ENCODE measurements at places on chromosomes 2 and 18.

DNA sequence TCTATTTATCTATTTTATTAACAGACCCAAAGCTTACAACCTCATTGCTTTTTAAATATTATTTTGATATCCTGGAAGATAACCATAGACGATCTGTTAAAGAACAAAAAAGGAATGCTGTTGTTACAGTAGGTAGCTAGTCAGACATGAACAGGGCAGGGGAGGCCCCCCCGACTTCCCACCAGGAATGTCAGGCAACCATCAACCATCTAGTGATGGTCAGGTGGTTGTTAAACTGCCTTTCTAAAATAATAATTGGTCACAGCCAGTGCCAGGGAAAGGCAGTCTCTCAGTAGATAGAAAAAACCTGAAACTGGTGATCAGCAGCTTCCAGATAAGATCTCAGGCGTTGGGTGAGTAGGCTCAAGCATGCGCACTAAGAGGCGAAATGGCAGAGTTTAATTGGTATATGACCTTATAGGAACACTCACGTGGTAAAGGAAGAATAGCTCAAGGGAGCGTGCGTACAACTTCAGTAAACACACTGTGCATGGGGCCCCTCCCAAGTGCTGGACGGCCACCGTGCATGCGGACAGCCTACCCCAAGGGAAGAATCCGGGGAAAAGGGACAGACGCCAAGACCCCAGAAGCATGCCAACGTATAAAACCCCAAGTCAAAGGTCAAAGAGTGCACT, 32.5 kb upstream of the CCL20 start:
- no peak for DNase-seq

DNA sequence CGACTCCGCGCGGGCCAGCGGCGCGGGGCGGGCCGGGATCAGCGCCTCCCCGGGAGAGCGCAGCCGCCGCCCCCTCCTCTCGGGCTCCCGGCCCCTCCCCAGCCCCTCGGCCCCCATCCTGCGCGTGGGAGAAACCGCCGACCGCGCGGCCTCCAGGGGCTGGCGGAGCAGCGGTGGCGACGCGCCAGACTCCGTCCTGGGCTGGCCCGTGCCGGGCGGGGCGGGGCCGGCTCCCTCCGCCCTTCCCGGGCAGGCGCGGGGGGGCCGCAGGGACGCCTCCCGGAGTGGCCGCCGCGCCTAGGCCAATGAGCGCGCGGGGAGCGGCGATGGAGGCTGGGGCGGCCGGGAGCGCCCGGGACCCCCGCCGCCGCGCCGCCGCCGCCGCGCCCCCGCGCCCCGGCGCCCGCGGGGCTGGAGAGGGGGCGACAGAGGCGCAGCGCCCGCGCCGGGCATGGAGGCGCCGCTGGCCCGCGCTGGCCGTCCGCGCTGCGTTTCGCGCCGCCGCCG, 49.1 kb downstream of the KCNIP3 start:
- DNase-seq, result no peak

DNA sequence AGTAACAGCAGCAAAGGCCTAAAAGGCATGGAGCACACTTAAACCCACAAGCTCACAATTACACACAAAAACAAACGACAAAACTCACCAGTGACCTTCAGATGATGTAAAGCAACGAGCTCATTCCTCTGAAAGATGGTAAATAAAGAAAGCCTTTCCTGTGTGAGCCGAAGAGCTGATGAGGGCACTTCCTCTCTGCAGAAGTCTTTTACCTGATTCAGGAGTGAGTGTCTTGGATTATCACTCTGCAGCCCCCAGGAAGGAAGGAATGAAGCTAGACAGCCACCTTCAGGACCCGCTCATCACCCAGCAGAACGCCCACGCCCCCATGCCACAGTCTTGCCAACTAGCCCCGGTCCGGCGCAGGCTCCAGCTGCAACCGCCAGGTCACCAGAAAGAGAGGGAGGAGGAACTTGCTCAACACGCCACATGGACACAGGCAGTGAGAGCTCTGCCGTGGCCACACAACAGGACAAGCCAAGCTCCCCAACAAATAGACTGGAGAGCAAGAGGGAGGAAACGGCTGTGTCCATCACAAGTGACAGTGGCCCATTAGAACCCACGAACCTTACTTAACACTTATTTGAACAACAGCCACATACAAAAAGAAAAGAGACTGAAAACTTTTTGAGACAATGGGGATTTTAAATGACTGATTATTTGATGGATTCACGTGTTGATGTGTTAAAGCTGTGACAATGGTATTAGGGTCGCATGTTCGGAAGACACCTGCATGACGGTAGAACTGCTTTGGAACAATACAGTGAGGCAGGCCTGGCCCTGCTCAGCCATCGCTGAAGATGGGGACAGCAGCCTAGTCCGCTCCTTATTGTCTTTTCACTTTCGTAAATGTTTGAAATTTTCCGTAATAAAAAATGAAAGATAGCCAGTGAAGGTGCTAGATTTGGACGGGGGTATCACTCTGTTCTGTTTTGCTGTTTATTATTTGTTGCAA, 127.3 kb downstream of the HDAC4 start:
- no peak for DNase-seq

DNA sequence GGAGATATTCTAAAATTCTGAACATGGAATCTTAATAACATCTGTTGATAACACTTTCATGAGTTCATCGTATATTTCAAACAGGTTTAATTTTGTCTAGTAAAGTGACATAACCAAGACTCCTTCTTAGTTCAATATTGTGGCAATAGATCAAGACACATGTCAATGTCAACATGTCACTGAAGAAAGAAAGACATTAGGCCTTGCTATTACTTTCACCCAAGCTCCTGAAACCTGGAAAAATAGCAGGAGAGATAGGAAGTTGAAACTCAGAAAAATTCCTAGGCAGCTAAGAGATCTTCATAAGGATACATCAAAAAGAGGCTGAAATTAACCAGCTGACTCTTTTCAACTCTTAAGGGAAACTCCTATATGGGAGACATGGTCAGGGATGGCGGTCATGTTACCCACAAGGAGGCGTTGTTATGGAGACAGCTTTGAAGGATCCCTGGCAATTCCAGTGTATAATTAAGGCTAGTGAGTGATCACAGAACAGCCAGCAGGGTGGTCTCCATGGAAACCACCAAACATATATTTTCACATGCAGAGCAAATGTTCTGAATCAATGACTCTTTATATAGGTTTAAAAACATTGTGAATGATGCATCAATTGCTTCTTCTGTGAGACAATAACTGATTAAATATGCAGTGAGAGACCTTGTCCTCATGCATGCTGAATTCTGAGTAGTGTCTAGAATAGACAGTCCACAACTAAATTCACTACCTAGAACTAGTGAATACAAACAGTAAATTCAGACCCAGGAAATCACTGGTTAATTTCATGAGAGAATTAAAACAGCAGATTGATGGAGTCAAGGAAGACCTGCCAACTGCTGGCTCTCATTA, 115.3 kb upstream of the RIOK3 start:
- no peak for DNase-seq

DNA sequence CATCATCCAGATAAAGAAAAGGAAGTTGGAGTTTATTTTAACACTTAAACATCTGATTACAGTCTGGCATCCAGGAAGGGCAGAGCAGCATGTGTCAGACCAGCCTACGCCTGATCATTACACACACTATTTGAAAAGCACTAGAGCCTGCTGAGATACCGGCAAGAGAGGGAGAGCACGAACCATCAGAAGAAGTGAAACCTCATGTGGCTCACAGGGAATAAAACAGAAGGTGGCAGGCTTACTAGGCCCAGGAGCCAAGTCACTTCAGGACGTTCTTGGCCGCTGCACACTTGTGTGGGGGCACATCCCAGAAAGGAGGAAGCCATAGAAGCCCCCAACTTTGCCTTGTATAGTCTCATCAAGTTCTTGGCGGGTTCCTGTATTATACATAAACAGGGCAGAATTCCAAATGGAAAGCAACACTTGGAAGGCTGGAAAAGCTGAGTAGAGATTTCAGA, 105.5 kb downstream of the UGGT1 start:
- DNase-seq, result no peak

GRCh38 chr2:95344656-95345055, 47.5 kb downstream of the KCNIP3 start:
- no peak for DNase-seq

- DNase-seq, result no peak
These were observed 40.8 kb downstream of the PID1 start for GRCh38 chr2:229230256-229230655.

DNA sequence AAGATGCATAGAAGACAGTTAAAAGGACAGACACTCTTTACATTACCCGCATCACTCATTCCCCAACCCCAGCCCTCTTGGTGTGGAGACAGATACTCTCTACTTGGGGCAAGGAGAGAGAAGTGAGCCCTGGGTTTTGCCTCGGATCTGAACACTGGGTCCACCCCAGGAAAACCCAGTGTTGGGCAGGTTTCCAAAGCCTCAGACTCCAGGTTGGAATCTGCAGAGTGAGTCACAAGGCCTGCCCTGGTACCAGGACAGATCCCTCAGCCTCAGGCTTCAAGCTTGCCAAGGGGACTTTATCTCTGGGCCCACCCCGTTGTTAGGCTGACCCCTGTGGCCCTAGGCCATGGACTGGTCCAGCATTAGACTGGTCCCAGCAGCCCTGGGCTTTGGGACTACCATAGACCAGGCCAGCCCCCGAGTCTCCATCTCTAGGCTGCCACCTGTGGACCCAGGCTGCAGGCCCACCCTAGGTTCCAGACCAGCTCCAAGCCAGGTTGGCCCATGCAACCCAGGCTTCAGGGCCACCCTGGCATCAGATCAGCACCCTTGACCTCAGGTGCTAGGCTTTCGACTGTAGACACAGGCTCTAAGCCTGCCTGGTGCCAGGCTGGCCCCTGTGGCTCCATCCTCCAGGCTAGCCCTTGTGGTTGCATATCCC, 112.8 kb downstream of the GULP1 start:
- DNase-seq, result no peak

- DNase-seq, result no peak
These were observed 102.6 kb downstream of the PAX3 start for GRCh38 chr2:222196159-222196558.

DNA sequence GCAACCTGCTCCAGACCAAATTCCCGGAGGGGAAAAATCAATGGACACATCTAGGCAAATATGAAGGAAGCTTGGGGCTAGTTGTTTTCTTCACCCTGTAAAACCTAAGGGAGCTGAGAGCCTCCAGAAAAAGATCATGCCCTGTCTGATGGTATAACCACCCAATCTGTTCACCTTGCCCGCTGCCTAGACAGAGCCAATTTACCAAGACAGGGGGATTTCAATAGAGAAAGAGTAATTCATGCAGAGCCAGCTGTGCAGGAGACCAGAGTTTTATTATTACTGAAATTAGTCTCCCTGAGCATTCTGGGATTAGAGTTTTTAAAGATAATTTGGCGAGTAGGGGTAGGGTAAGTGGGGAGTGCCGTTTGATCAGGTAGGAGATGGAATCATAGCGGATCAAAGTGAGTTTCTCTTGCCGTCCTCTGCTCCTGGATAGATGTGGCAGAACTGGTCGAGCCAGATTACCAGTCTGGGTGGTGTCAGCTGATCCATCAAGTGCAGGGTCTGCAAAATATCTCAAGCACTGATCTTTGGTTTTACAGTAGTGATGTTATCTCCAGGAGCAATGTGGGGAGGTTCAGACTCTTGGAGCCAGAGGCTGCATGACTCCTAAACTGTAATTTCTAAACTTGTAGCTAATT, 35.1 kb upstream of the B4GALT6 start:
- no peak for DNase-seq

DNA sequence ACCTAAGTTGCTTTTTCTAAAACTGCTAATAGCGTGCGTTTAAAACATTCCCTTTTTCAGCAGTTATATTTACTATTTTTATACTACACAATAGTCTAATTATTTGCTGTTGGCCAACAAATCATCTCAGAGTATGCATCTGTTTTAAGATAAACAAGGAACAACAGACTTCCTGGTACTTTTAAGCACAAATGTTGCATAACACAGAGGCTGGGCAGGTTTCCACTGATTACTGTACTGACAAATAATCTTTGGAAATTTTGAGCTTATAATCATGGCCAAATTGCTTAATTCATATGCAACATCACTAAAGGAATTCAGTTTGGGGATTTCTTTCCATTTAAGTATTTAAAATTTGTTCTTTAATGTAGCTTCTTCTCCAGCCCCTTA, 737.4 kb upstream of the SALL3 start:
- no peak for DNase-seq

All from stimulated activated CD4-positive, alpha-beta T cell treated with anti-CD3 and anti-CD28 coated beads, TNF-alpha, amount 100 ng/mL, for 1 hour (primary cell).